ENCODE measurements at places on chromosomes 2 and 18.

- DNase-seq: no peak
These were observed 112.5 kb upstream of the OTX1 start for GRCh38 chr2:62938126-62938525.

GRCh38 chr2:74043345-74044329 is 58.9 kb downstream of the TET3 start:
- DNase-seq: no peak

- no peak for DNase-seq
These were observed 99.3 kb downstream of the ASB1 start for GRCh38 chr2:238525990-238526389.

GRCh38 chr2:156394033-156394741 is 42.0 kb upstream of the GPD2 start:
- DNase-seq: no peak

GRCh38 chr2:169823996-169824372 is 721 bp downstream of the METTL5 start:
- DNase-seq: no peak

DNA sequence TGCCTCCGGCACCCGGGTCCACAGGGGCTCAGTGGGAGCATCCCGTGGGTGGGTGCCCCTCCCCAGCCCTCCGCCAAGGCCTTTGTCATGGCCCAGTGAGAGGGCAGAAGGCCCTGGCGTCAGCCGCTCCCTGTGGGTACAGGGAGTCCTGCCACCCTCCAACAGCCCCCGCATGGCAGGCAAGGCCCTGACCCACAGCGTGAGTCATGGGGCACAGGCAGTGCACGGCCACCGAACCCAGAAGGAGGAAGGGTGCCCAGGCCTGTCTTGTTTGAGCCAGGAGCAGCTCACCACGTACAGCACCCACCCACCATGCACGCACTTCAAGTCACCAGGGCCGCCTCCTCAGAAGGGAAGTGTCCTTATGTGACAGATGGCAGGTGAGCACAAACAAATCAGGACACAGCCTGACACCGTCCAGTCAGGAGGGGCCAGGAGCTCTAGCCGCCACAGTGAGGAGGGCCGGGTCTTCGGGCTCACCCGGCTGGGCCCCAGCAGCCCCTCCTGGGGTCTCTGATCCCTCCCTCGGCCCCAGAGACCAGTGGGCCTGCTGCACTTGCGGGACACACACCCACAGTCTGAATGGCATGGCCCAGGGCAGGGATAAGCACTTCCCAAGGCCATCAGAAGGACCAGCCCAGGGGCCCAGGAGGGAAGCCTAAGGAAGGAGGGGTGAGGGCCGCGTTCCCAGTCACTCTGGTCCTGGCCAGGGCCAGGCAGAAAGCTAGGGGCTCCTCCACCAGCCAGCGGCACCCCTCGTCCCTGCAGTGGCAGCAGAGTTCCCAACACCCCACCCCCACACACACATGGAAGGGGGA is 25.8 kb downstream of the BIN1 start:
- no peak for DNase-seq

GRCh38 chr2:28505361-28505760 is 9.5 kb downstream of the PLB1 start:
- DNase-seq: no peak
